ENCODE measurements at places on chromosomes 16 and 17. TPM values are rescaled to one million over a fixed set of nuclear protein-coding genes. Genes with fewer than 3 reads are reported as not detected.

KRT38 gene
- not detected for total RNA-seq

ANTKMT gene
- total RNA-seq = 51.3 TPM

KRTAP1-5 gene
- not detected for total RNA-seq

DNA sequence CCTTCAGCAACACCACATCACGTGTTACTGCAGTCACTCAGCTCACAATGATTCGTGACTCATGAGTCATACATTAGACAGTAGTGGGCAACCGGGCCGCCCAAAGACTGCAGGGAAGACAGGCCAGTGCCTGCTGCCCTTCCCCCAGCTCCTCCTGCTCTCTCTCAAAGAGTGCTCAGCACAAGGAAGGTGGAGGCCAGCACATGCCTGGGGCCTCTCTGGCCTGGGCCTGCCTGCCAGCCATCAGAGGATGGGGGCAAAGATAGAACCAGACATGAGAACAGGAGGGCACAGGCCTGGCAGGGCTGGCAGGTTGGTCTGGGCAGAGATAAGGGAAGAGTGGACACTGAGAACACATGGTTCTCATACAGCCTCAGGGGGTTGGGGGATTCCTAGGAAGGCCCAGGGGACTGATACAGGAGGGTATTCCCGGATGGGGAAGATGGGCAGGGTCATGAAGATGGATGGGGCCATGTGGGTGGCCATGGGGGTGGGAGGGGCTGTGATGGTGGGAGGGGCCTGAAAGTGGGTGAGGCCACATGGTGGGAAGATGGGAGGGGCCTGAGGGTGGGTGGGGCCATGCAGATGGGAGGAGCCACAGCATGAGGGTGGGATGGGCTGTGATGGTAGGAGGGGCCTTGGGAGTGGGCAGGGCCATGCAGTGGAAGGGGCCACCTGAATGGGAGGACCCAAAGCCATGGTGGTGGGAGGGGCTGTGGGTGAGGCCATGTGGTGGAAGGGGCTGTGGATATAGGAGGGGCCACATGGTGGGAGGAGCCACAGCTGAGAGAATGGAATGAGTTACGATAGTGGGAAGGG is 29.0 kb downstream of the KATNB1 start:
- DNase-seq = peak; percentile 90

CDH13 gene
- 141 TPM for total RNA-seq

VEZF1 gene
- 34.7 TPM for total RNA-seq

DNA sequence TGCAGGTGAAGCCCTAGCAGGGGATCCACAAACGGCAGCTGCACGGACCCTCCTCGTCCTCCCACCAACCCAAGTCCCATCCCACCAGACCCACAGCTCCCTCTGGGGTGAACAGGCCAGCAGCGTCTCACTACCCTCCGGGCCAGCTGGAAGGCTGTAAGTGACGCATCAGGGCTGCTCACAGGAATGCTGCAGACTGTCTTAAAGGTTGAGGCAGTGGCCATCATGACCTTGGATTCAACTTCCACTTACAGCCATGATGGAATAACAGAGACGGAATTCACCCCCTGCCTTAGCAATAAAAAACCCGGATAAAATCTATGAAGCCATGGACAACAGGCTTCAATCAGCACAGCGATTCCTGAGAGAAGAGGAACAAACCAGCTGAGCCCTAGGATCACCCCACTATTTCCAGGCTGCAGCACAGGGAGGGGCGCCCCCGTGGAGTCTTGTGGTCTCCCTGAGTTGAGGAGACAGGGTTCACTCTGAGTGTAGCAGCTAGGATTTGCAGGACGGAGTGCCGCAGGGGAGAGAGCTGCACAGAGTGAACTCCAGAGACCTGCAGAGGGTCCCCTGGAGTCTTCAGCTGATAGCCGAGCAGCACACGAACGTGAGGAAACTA is 10.5 kb downstream of the FAM83G start:
- DNase-seq = no peak

- peak; percentile 90 for DNase-seq
Measured at GRCh38 chr16:31265329-31266245, 5.8 kb downstream of the ITGAM start.

EFCAB5 gene
- total RNA-seq = not detected

DNA sequence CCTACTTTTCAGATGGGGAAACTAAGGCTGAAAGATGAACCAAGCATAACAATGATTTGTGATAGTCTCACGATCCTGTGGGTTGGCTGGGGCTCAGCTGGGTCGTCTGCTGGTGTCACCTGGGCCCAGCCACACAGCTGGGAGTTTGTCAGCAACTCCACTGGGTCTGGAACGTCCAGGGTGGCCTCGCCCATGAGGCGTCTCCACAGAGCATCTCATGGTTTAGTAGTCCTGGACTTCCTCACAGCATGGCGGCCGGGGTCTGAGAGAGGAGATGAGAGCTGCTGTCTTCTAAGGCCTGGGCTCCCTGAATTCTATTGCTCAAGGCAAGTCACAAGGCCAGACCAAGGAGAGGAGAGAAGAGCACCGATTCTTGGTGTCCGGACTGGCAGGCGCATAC is 24.1 kb upstream of the WFDC1 start:
- no peak for DNase-seq

DNA sequence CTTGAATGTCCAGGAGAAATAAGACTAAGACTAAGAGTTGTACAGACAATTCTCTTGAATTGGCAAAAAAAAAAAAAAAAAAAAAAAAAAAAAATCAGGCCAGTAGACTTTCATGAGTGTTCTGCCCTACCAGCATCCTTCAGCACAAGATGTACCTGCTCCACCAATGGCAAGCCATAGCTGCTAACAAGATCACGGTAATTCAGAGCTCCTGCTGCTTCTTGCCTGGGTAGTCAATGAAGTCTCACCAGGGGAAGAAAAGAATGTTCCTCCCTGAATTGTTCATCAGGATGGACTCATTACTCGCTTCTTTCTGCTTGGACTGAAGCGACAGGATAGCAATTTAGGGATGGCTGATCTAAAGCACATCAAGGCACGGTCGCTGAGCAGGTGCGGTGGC is 31.1 kb upstream of the APOH start:
- DNase-seq = no peak

DNA sequence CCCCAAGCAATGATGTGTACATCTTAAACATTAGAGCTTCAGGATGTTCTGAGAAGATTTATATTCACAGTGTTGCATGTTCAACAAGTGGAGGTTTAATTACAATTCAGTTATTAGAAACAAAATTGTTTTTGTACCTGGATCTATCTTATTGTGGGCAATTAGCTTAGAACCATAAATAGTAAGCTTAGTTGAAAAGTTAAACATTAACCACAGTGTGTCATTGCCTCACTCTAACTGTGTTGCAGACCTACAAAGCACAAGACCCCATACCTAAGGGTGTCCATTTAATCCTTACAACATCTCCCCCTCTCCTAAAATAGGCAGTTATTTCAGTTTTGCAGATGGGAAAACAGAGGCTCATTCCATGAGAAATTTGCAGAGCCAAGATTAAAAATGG is 632.0 kb upstream of the SOX9 start:
- DNase-seq = no peak
